ENCODE measurements at places on chromosomes 5 and 9. TPM values are rescaled to one million over a fixed set of nuclear protein-coding genes. Genes with fewer than 3 reads are reported as not detected.

- DNase-seq: no peak
Measured at GRCh38 chr9:73149371-73150067, 2.1 kb upstream of the ANXA1 start.

- no peak for DNase-seq
Measured at GRCh38 chr5:8299716-8300115, 430.8 kb downstream of the MTRR start.

DNA sequence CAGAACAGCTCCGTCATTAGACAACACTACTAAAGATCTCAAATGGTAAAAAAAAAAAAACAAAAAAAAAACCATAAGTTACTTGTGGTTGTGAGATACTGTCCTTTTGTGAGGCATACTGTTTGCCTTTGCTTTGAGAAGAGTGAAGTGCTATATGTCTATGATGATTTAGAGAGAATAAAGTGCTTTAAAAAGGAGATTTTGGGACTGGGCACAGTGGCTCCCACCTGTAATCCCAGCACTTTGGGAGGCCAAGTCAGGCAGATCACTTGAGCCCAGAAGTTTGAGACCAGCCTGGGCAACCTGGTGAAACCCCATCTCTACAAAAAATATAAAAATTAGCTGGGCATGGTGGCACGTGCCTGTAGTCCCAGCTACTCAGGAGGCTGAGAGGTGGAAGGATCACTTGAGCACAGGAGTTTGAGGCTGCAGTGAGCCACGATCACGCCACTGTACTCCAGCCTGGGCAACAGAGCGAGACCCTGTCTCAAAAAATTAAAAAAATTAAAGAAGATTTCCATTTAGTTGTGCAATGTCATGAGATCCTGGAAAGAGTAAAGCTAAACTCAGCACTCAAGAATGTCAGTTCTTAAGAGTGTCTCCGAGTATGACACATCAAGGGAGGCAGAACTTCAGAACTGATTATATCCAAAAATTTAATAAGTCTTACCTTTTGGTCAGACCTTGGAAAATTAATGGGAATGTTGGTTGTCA lies 87.3 kb downstream of the PRDM6 start:
- no peak for DNase-seq

DNA sequence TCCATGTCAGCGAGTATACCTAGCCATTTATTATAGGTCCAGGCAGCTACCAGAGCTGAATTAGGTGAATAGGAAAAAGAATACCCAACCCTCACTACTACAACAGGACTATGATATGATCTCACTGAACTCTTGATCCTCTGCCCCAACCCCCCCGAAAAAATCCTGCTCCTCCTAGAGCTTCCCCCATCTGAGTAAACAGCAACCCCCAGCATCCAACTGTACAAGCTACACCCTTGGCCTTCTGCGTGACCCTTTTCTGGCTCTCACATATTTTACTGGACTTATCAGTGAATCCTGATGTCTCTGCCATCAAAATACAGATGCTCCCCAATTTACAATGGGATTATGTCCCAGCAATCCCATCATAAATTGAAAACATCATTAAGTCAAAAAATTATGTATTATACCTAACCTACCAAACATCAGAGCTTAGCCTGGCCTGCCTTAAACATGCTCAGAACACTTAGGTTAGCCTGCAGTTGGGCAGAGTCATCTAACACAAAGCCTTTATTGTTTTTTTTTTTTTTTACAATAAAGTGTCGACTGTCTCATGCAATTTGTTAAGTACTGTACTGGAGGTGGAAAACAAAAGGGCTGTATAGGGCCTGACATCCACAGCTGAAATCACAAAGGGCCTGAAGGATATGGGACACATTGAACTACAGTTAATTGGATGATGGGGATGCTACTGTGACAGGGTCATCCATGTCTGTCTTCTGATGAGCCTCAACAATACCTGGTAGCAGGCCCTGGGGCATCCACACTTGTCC lies 128.9 kb upstream of the ERCC6L2 start:
- DNase-seq: no peak

Gene COL23A1
- 3.3 TPM for total RNA-seq

GRCh38 chr5:40436535-40437237 lies 243.0 kb upstream of the PTGER4 start:
- DNase-seq: no peak

Gene FTMT
- not detected for total RNA-seq

DNA sequence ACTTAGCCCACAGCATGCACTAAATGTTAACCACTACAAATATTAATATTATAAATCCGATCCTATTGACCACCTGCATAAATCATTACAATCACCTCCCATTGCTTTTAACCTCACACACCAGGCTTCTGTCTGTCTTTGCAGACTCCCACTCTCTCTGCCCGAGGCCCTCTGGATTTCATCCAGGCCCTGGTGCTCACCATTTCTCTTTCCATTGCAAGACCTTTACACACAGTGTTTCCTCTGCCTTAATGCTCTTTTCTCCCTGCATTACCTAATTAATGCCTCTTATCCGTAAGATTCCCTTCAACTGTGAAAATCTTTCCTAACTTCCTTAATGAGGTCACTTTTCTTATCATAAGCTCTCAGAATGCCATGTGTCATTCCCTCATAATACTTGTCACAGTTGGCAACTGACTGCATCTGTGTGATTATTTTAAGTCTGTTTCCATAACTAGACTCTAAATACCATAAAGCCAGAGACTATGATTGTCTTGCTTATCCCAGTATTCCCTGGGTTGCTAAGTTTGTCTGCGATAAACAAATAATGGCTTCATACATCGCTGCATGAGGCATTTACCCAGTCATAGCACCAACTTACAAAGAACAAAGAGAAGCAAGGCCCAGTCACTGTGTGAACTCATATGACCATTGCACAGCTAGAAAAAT lies 155.1 kb downstream of the CCDC192 start:
- no peak for DNase-seq

Measured in breast epithelium (tissue), 4 donors.